ENCODE measurements at places on chromosomes 11 and 22. TPM values are rescaled to one million over a fixed set of nuclear protein-coding genes. Genes with fewer than 3 reads are reported as not detected.
A peak's percentile ranks its signal among the peaks of the same experiment; 100 is the strongest.

Gene KRTAP5-11
- total RNA-seq = not detected

Gene NLRX1
- total RNA-seq = 24.2 TPM

Gene TRIM3
- 8.4 TPM for total RNA-seq

Gene RPUSD4
- 32.5 TPM for total RNA-seq

Gene HOATZ
- not detected for total RNA-seq

Gene PHOX2A
- not detected for total RNA-seq

Gene OR52H1
- total RNA-seq = not detected

GRCh38 chr11:131546218-131546895 lies 175.9 kb downstream of the NTM start:
- DNase-seq = no peak
- no peak overlapping the region for H3K27ac ChIP-seq
- H3K36me3 ChIP-seq = no peaks in the 10 kb centered on the region
- no peaks in the 10 kb centered on the region for H3K4me1 ChIP-seq
- no peaks in the 10 kb centered on the region for H3K27me3 ChIP-seq

- H3K36me3 ChIP-seq = no peaks in the 10 kb centered on the region
- no peak overlapping the region for H3K4me3 ChIP-seq
Measured at GRCh38 chr11:106551744-106552673, 466.3 kb downstream of the GUCY1A2 start.

DNA sequence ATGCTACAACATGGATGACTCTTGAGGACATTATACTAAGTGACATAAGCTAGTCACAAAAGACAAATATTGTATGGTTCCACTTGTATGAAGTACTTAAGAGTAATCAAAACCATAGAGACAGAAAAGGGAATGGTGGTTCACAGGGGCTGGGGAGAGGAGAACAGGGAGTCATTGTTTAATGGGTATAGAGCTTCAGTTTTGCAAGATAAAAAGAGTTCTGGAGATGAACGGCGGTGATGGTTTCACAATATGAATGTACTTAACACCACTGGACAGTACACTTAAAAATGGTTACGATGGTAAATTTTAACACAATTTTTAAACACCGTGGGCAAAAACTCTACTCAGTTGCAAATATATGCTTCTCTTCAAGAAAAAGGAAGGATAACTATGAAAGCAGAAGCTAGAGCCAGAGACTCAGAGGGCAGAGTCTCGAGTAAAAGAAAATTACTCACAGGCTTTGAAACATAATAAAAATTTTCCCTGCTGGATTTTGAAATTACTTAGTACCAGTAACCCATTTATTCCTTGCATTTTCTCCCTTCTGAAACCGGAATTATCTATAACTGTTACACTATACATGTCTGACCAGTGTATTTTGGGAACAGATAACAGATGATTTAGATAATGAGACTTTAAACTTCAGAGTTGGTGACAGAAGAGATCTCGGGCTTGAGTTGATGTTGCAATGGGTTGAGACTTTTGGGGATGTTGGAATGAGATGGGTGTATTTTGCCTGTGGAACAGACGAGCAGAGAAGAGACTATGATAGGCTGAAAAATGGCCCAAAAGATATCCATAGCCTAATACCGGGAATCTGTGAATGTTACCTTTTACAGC lies 15.0 kb downstream of the MRTFA start:
- H3K4me1 ChIP-seq = peaks cover 5% of the 10 kb centered on the region
- DNase-seq = no peak
- H3K36me3 ChIP-seq = peaks cover 24% of the 10 kb centered on the region
- no peaks in the 10 kb centered on the region for H3K27me3 ChIP-seq
- no peak overlapping the region for H3K4me3 ChIP-seq

- H3K36me3 ChIP-seq = no peaks in the 10 kb centered on the region
- no peak overlapping the region for H3K4me3 ChIP-seq
- H3K27ac ChIP-seq = no peak overlapping the region
- H3K4me1 ChIP-seq = peaks cover 10% of the 10 kb centered on the region
- DNase-seq = no peak
Measured at GRCh38 chr11:83151274-83151977, 5.5 kb upstream of the PCF11 start.

DNA sequence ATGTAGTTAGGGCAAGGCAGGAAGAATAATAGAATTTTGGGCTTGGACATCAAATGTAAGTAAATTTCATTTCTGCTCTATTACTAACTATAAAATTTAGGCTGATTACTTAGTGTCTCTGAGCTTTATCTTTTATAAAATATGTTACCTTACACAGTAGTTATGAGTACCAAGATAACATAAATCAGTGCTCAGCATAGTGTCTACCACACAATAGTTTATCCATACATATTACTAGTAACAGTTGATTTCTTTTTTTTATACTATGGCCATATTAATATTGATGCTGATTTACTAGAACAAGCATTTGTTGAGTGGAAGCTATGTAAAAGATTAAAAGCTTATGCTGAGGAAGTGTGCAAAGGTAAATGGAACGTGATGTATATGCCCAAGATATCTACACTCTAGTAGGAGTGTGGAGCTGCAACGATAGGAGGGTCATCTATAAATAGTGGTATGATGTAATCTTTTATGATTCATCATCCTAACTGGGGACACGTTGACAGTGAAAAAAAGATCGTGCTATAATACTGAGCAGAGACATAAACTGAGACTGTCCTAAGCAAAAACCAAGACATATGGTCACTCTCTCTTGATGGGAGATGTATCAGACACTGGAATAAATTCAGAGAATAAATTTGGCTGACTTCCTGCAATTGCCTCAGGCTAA lies 8.7 kb upstream of the SLC5A12 start:
- H3K27me3 ChIP-seq = no peaks in the 10 kb centered on the region
- no peaks in the 10 kb centered on the region for H3K4me1 ChIP-seq
- no peaks in the 10 kb centered on the region for H3K36me3 ChIP-seq
- no peak overlapping the region for H3K4me3 ChIP-seq

- H3K4me3 ChIP-seq = no peak overlapping the region
- H3K36me3 ChIP-seq = no peaks in the 10 kb centered on the region
- DNase-seq = peak; percentile 2
- H3K27ac ChIP-seq = no peak overlapping the region
Measured at GRCh38 chr22:19832476-19833108, 22.1 kb downstream of the GNB1L start.

GRCh38 chr11:101049123-101049522 lies 80.5 kb downstream of the PGR start:
- no peak for DNase-seq
- no peaks in the 10 kb centered on the region for H3K27me3 ChIP-seq
- no peak overlapping the region for H3K4me3 ChIP-seq
- H3K36me3 ChIP-seq = no peaks in the 10 kb centered on the region

DNA sequence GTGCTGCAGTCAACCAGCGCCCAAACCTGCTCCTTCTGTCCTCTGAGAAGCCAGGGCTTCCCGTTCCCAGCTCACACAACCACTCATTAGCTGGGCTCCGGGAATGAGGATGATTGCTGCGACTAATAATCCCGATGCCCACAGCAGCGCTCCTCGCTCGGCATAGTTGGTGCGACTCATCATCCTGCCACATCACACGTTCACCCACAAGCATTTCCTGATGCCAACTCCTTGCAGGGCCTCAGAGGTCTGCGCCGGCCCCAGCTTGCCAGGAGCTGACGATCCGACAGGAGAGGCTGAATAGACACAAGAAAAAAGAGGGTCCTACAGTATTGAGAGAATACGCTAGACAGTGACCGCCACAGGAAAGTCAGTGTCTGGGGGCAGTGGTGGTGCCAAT lies 10.6 kb upstream of the CSNK1E start:
- no peaks in the 10 kb centered on the region for H3K27me3 ChIP-seq
- peaks cover 4% of the 10 kb centered on the region for H3K4me1 ChIP-seq
- no peak overlapping the region for H3K4me3 ChIP-seq
- DNase-seq = no peak

GRCh38 chr11:57274904-57275498 lies 38.0 kb upstream of the APLNR start:
- no peak for DNase-seq
- no peak overlapping the region for H3K4me3 ChIP-seq
- H3K36me3 ChIP-seq = no peaks in the 10 kb centered on the region
- H3K27me3 ChIP-seq = peaks cover 20% of the 10 kb centered on the region
- H3K27ac ChIP-seq = no peak overlapping the region

DNA sequence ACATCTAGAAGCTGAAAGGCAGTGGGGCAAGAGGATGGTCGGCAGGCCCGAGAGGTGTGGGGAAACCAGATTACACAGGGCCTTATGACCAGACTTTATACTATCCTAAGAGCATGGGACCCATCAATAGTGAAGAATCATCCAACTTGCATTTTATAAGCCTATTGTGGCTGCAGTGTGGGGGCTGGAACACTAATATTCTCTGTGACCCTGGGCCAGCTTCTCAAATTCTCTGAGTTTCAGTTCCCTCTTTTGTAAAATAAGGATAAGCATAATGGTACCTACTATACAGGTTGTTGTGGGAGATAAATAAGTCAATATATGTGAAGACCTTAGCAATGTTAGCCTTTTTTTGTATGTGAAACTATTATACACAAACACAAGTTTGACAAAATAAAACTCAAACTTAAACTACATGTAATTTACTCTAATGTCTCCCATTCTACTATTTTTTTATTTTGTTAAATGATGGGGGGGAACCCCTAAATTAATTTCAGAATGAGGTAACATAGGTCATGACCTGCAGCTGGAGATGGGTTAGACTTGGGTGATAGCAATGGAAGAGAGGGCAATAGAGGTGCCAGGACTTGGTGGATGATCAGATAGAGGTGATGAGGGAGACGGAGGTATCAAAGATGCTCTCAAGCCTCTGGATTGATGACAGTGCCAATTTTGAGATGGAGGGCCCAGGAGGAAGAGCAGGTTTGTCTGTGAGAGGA lies 30.1 kb downstream of the SMCO4 start:
- H3K27me3 ChIP-seq = no peaks in the 10 kb centered on the region
- H3K36me3 ChIP-seq = peaks cover 26% of the 10 kb centered on the region
- no peak overlapping the region for H3K4me3 ChIP-seq

DNA sequence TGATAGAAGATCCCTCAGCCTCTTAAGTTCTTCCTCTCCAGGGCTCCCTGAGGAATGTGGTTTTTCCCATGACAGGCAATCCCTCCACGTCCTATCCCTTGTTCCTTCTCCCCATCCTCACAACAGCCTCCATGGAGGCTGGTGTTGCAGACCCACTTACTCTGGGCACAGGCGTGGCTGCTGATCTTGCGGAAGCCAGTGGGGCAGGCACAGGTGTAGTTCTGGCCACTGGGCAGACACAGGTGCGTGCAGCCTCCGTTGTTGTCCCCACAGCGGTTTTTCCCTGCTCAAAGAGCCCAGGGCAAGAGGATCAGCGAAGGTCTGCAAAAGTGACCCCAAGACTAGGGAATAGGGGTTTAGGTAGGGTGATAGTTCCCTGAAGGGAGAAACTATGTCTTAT lies 29.1 kb downstream of the LRP4 start:
- peaks cover 2% of the 10 kb centered on the region for H3K4me1 ChIP-seq
- no peak overlapping the region for H3K27ac ChIP-seq
- no peaks in the 10 kb centered on the region for H3K36me3 ChIP-seq
- no peak for DNase-seq

- peaks cover 2% of the 10 kb centered on the region for H3K4me1 ChIP-seq
- H3K4me3 ChIP-seq = no peak overlapping the region
- peaks cover 5% of the 10 kb centered on the region for H3K36me3 ChIP-seq
- no peak for DNase-seq
- H3K27ac ChIP-seq = no peak overlapping the region
- H3K27me3 ChIP-seq = no peaks in the 10 kb centered on the region
Measured at GRCh38 chr11:129946256-129946655, 50.9 kb upstream of the NFRKB start.

- H3K27me3 ChIP-seq = peaks cover 6% of the 10 kb centered on the region
- peak overlapping the region; percentile 80 for H3K27ac ChIP-seq
- no peak for DNase-seq
- peaks cover 23% of the 10 kb centered on the region for H3K36me3 ChIP-seq
- peak overlapping the region; percentile 85 for H3K4me3 ChIP-seq
- peaks cover 71% of the 10 kb centered on the region for H3K4me1 ChIP-seq
Measured at GRCh38 chr22:26430600-26430999, 1.5 kb downstream of the ASPHD2 start.

DNA sequence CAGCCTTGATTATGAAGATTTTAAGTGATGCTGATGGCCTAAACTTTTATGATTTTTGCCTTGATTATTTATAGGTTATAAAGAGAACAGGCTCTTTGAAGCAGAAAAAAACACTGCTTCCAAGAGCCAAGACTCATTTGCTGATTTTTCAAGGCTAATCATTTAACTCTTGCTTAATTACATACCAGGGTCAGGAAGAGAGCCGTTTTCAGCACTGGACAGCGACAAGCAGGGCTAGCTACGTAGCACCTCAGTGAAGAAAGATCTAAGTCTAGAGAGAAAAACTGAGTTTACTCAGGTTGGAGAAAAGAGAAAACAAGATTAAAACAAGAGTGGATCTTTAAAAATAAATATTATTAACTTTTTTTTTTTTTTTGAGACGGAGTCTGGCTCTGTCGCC lies 615.4 kb upstream of the B3GAT1 start:
- no peaks in the 10 kb centered on the region for H3K36me3 ChIP-seq
- H3K27ac ChIP-seq = no peak overlapping the region
- no peaks in the 10 kb centered on the region for H3K27me3 ChIP-seq
- H3K4me3 ChIP-seq = no peak overlapping the region

DNA sequence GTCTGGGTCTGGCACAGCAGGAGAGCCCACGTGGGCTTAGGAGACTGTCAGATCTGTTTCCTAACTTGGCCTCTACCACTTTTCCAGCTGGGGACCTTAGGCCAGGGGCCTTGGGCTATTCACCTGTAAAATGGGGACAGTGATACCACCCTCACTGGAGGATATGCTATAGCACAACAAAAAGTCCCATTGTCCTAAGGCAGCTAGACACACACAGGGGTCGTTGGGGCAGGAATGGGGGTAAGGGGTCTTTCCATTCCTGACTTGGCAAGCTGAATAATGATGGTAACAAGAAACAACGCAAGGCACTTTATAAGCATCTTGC lies 2.6 kb upstream of the SH3BP1 start:
- H3K4me3 ChIP-seq = peak overlapping the region; percentile 98
- DNase-seq = no peak
- H3K27me3 ChIP-seq = no peaks in the 10 kb centered on the region
- H3K4me1 ChIP-seq = peaks cover 71% of the 10 kb centered on the region
- peak overlapping the region; percentile 90 for H3K27ac ChIP-seq

DNA sequence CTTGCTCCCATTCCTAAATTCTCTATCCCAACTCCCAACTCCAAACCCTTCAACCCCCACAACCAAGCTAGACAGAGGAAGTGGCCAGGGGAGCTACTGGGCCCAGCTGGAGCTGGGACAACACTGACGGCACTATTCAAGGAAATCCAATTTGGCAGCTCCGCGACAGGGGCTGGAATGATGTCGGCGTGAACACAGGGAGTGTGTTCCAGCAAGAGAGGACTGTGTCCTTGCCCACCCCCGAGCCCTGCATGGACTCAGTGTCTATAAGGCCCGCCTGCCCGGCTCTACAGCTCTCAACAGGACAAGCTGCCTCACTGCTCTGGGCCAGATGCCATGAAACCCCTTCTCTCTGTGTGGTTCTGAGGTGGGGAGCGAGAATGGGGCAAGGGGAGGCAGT lies 11.3 kb downstream of the PCSK7 start:
- no peaks in the 10 kb centered on the region for H3K27me3 ChIP-seq
- H3K4me3 ChIP-seq = no peak overlapping the region
- no peak for DNase-seq
- peaks cover 72% of the 10 kb centered on the region for H3K36me3 ChIP-seq

DNA sequence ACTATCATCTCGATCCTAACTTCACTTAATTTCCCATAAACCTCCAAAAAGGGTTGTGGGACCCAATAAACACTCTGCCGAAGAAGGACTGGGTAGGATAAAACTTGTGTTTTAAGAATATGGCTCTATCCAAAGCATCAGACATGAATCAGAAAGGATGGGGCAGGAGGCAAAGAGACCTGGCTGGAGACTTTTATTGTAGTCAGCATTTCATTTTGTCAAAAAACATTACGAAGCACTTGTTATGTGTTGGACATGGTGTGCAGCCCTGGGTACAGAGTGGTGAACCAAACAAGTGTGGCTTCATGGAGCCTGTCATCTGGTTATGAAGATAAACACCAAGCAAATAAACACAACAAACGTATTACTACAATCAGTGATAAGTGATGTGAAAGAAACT lies 17.3 kb downstream of the IL10RA start:
- peak overlapping the region; percentile 90 for H3K27ac ChIP-seq
- no peak for DNase-seq

Measured in activated CD4-positive, alpha-beta T cell treated with anti-CD3 and anti-CD28 coated beads, Interleukin-2, amount 10 ng/mL, durations not matched to agents 7 days and 5 days (primary cell).